Stimulated activated CD4-positive, alpha-beta T cell treated with anti-CD3 and anti-CD28 coated beads, Interleukin-2, amount 100 ng/mL, for 4 hours (primary cell): ENCODE measurements at places on chromosomes 7 and 10.

GRCh38 chr10:13396369-13396768, 48.3 kb upstream of the SEPHS1 start:
- no peak for DNase-seq

DNA sequence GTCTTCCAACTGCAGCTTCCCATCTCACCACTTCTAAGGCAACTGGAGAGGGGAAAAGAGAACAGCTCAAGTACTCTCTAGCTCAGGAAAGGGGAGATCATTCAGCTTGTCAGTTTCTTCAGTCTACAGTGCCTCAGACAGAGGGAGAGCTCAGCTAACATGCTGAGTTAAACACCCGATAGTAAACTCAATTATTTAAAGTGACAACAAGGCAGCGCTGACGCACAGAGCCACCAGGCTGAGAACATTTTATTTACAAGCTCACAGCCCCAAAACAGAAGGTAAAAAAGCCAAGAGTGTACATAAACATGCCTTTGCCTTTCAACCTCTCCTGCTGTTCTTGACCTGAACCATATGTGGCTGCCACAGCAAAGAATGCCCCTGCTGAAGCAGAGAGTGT, 10.1 kb upstream of the CUZD1 start:
- no peak for DNase-seq

GRCh38 chr10:62154231-62154630, 114.4 kb downstream of the RTKN2 start:
- DNase-seq = no peak

- DNase-seq = no peak
Measured at GRCh38 chr7:97149843-97150242, 32.3 kb downstream of the SDHAF3 start.

DNA sequence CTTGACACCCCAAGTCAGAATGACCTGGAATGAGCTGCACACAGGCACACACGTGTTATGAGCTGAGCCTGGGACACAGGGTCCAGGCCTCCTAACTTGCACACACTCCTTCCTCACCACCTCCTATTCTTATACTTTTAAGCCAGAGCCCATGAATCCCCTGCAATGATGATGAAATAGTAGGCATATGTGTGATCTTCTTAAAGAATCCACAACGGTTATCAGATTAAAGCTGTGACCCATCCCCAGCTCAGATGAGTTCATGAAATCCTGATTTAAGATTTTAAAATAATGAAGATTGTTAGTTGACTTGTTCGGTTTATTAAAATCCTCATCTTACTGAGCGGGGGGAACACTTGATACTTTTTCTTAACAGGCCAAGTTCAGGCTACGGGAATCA, 38.6 kb downstream of the PITRM1 start:
- no peak for DNase-seq
